ENCODE measurements at places on chromosomes 3 and 15.

- peak; percentile 97 for DNase-seq
Measured at GRCh38 chr3:40452876-40453730, 4.0 kb upstream of the RPL14 start.

GRCh38 chr3:130854208-130854864, 39.5 kb upstream of the ATP2C1 start:
- DNase-seq: no peak

GRCh38 chr3:31312400-31312799, 220.3 kb upstream of the STT3B start:
- DNase-seq: no peak

DNA sequence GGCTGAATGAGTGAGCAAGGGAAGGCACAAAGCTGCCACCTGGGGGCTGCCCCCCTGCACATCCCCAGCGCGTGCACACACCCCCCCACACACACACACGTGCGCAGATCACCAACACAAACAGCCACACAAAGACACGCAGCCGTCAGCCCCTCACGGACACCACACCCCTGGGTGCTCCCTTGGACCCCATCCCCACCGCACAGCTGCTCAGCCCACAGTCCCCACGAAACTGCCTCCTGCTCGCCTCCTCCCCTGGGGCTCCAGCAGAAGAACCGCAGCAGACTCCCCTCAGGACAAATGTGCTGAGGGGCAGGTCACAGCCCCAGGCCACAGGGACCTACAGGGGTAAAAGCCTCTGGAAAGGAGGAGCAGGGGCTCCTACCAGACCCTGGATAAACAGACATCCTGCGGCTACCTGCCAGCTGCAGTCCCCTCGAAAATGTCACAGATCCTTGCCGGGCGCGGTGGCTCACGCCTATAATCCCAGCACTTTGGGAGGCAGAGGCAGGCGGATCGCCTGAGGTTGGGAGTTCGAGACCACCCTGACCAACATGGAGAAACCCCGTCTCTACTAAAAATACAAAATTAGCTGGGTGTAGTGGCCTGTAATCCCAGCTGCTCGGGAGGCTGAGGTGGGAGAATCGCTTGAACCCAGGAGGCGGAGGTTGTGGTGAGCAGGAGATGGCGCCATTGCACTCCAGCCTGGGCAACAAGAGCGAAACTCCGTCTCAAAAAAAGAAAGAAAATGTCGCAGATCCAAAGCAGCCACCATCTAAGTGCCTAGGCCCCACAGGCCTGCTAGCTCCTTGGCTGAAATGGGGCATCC, 6.5 kb downstream of the TWF2 start:
- DNase-seq: no peak

- no peak for DNase-seq
Measured at GRCh38 chr15:28132524-28133275, 33.6 kb upstream of the OCA2 start.

GRCh38 chr3:19012846-19013245, 135.5 kb upstream of the KCNH8 start:
- no peak for DNase-seq

DNA sequence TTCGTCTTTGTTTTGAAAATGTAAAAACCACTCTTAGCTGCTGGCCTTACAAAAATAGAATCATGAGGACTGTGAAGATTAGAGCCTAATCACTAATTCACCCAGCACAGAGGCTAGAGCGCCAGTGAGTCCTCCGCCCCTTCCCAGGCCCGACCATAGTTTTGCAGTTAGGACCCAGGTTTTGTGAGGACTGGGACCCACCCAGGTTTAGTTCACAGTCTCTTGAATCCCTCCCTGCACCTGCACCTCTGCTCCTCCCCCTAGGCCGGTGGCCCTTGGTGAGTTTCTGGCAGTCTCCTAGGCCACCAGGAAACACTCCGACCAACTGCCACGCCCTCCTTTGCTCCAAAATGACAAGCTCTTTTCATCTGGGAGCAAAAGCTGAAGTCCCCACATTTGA, 136.0 kb upstream of the CCDC54 start:
- no peak for DNase-seq

- no peak for DNase-seq
Measured at GRCh38 chr15:69275933-69276560, 22.7 kb upstream of the PAQR5 start.

DNA sequence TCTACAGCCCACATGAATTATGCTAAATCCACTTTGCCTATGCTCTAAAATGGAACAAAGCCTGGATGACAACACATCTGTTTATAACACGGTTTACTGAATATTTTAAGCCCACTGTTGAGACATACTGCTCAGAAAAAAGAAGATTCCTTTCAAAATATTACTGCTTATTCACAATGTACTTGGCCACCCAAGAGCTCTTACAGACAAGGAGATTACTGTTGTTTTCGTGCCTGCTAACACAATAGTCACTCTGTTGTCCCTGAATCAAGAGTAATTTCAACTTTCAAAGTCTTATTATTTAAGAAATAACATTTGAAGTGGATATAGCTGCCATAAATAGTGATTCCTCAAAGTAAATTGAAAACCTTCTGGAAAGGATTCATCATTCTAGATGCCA, 70.9 kb downstream of the ANKRD28 start:
- DNase-seq: no peak

GRCh38 chr15:93830221-93831080, 400.9 kb upstream of the MCTP2 start:
- DNase-seq: peak; percentile 52

- DNase-seq: no peak
Measured at GRCh38 chr3:177676947-177677587, 479.8 kb upstream of the TBL1XR1 start.

DNA sequence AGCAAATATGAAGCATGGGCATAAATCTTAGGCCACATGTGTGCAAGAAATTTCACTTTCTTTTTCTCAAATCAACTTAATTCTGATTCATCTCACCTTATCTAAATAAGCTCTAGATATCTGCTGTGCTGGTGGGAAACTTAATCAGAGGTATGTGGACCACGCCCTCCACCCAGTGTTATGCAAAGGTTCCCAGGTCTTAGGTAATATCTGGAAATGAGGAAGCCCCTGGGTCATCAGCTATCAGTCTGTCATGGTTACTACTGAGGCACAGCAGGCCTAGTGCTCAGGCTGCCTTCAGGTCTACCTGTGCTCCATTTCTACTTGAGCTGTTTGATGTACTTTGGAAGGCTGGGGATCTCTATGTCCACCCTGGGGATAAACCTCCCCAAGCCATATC, 134.4 kb upstream of the KCNH8 start:
- no peak for DNase-seq

DNA sequence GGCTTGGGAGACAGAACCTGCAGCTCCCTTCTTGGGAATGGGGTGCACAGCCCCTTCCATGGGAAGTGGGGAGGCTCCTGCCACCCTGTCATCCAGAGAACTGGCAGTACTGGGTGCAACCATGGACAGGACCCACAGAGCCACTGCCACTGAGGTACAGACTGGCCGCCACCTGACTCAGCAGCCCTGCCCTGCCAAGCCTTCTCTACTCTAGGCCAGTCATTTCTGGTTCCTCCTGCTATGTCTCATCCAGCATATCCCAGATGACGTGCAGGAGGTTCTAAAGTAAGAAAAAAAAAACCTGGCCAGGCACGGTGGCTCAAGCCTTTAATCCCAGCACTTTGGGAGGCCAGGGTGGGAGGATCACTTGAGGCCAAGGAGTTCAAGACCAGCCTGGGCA, 76.9 kb upstream of the RPL32 start:
- no peak for DNase-seq

- no peak for DNase-seq
Measured at GRCh38 chr3:140085001-140085400, 150.0 kb downstream of the CLSTN2 start.

DNA sequence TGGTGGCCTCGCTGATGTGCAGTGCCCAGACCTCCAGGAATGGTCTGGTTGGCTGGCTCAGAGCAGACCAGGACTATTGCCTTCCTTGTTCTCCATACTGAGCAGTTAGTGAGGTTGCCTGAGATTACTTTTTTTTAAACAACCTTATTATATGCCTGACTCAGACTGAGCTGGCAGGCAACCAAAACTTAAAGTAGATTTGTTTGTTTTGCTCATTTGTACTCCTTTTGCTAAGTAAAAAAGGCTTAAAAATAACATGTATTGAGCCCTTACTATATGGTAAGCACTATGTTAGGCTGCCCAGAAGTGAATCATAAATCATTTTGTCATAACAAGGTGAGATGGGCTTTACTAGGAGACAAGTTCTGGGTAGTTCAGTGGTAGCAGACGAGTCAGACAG, 92.4 kb downstream of the GHSR start:
- peak; percentile 69 for DNase-seq

GRCh38 chr3:135453326-135453725, 512.2 kb upstream of the PPP2R3A start:
- no peak for DNase-seq

DNA sequence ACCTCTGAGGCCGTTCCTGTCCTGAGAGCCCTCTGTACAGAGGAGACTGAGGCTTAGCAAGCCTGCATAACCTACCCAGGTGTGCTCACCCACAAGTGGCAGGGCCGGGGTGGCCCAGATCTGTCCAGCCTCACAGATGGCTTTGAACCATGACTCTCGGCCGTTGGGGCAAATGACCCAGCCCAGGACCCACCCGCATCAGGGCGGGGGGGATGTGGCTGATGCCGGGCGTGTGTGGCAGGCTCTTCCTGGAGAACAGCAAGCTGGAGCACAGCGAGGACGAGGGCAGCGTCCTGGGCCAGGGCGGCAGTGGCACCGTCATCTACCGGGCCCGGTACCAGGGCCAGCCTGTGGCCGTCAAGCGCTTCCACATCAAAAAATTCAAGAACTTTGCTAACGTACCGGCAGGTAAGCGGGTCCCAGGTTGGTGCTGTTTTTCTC, 133.5 kb downstream of the LRRK1 start:
- no peak for DNase-seq

DNA sequence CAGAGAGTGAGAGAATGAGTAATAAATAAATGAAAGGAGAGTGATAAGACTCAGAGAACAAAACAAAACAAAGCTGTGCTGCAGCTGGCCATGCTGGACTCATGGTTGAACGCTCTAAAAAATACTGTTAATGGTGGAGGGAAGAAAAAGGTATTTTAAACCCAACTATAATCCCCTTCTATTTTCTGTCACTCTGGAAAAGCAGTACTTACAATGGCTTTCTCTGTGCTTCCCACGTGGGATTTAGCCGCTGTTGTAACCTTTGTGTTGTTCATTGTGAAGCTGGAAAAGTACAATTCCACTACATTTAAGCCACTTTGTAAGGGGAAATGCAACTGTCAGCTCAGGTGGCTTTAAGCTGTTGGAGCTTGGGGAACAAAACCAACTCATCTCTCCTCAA, 917.7 kb downstream of the IGSF11 start:
- DNase-seq: no peak

DNA sequence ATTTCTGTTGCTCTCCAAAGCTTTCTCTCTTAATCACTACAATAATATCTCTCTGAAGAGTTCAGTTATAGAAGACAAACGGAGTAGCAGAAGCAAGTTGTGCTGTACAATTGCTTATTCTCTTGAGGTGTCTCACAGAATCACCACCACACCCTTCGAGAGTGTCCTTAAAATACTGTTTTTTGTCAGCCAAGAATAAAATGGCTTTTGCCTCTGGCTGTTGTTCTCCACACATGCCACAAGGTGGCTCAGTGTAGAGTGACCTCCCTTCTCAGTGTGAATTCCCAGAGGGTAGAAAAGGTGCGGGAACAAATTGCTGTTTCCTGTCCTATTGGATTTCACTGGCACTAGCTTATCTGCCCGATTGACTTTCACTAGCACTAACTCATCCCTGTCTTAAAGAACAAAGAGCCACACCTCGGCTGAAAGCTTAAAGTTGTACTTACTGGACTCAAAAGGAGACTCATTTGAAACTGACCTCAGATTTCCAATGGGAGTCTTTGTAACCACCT, 134.2 kb upstream of the SATB1 start:
- DNase-seq: peak; percentile 54

- DNase-seq: no peak
Measured at GRCh38 chr15:93047621-93048425, 41.2 kb downstream of the RGMA start.

DNA sequence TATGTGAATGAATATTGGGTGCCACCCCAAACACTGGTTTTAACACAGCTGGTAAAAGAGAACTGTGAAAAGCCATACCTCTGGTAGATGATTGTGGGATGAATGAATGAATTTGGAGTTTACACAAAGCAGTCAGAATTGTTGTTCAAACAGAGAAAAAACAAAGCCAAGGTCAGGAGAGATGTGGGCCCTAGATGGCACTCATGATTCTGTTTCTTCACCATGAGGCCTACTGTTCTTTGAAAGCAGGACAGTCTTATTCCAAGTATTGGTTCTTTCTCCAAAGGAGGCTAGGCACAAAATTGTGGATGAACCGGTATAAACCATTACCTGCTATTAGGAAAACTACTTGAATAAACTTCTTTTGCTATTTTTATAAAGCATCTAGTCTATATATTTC, 97.6 kb downstream of the SAMMSON start:
- DNase-seq: no peak

- no peak for DNase-seq
Measured at GRCh38 chr3:4889896-4890295, 89.3 kb upstream of the BHLHE40 start.

GRCh38 chr3:151219056-151219455, 16.0 kb upstream of the GPR171 start:
- DNase-seq: peak; percentile 85

GRCh38 chr15:50189633-50190032, 7.6 kb downstream of the SLC27A2 start:
- no peak for DNase-seq

GRCh38 chr15:66729331-66729951, 27.4 kb downstream of the SMAD6 start:
- DNase-seq: no peak

DNA sequence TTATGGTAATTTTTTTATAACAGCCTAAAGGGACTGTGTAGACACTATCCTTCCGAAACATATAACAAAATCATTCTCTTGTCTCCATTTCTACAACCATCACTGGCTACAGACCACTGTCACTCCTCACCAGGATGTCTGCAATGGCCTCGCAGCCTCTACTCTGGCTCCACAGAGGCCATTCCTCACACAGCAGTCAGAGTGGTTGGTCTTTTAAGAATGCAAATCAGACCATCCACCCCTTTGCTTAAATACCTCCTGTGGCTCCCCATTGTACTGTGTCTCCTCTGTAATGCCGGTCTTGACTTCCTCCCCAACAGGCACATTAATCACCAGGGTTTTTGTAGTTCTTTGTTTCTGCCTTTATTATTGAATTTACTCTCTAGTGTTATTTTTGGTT, 344.8 kb downstream of the ERC2 start:
- no peak for DNase-seq

DNA sequence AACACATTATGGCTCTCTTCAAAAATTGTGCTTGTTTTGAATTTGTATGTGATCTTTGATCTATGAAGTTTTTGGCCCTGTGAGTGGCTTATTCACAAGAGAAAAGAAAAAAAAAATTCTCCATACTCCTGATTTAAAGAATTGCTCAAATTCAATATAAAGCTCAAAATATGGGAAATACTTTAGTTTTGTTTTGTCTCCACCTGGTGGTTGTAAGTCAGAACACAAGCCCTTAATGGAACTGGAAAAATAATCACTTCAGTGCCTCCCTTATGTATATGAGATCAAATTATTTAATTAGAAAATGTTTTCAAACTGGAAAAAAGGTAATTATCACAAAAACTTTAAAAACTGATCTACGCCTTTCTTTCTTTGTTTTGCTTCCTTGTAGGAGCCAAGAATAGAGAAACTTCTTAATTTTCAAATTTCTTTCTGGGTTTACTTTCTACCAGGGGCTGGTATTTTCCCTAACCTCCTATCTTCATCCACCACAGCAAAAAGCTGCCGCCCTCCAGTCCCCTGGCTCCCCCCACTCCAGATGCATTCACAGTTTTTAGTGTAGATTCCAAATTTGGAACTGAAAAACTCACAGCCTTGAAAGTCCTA, 50.6 kb downstream of the SERP1 start:
- peak; percentile 32 for DNase-seq

All from foreskin keratinocyte (primary cell).